ENCODE measurements at places on chromosomes 16 and 17.

- no peak for DNase-seq
These were observed 46.0 kb upstream of the MMP2 start for GRCh38 chr16:55433030-55433429.

DNA sequence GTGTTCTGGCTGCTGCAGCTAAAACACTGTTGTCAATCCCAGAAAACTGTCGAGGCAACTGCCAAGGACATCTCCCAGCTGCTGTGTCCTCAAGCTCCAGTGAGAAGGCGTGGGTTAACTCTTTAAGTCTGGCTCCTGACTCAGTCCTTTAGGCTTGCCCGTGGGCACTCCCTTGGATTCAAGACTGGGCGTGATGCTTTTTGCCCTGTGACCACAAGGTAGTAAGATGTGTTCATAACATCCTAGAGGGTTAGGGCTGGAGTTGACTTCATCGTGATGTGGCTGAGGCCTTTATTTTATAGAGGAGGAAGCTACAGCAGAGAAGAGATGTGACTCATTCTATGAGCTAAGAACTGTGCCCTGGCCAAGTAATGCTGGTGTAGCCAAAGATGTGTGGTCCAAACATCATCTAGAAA lies 50.9 kb upstream of the TEKT3 start:
- peak; percentile 89 for DNase-seq

DNA sequence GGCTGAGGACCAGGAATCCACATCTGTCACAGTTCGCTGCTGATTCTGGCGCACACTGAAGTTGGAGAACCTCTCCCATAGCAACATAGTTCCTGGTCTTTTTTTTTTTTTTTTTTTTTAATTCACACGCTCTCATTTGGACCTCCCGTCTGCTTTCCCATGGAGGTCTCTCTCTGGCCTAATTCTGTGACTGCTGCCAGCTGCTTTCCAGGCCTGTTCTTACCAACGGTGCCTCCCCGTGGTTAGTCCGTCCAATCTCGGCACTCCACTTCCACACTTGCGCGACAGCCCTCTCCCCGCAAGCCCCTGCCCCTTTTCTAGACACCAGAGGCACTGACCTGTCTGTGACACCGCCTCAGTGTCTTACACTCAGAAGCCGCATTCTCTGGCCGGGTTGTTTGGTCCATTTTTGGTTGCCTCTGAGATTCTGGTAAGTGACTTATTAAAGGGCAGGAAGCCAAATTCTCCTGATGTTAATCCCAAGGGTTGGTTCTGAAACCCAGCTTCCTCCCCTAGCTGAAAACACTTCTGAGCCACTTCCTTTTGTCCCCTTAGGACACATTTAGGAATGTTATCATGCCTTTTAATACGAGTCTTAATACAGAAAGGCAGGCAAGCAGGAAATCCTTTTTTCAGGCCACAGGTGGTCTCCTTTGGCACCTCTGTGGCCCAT lies 1.1 kb upstream of the AKTIP start:
- DNase-seq = peak; percentile 46

DNA sequence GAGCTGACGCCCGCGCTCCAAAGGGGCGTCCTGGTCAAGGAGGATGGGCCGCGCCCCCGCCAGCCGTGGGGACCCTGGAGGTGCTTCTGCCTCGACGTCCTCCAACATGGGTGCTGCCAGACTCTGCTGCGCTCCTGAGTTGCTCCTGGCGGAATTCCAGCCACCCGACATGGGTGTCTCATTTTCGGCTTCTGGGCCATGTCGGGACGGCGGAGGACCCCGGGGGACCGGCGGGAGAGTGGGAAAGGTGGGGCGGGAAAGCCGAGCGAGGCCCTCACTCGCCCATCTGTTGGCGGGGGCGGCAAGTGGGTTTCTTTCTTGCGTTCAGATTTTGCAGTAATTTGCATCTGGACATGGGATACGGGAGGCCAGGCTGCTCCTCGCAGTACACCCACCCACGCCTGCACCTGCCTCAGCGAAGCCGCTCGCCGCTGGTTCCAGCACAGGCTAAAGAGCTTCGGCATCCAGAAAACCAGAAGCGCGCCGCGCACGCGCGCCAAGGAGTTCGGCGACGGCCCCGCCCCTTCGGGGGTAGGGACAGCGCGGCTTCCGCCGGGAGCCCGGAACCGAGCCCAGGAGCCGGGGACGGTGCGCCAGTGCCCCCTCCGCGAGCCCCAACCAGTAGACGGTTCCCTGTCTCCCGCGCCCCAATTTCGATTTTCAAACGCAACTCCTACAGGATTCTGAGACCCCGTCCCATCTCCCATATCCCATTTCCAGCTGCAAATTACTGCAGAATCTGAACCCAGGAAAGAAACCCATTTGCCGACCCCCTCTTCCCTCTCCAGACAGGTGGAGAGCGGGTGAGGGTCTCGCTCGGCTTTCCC lies at the start of gene ARMC7:
Gene ARMC7, plus strand, starts transcription at position 563 of the 827 bp plus-strand sequence. CDS start 320 bp downstream, outside the sequence.
- peak; percentile 80 for DNase-seq

- no peak for DNase-seq
These were observed 146.2 kb downstream of the ENGASE start for GRCh38 chr17:79220713-79221291.

GRCh38 chr16:53715023-53715384 lies 11.0 kb downstream of the FTO start:
- no peak for DNase-seq

DNA sequence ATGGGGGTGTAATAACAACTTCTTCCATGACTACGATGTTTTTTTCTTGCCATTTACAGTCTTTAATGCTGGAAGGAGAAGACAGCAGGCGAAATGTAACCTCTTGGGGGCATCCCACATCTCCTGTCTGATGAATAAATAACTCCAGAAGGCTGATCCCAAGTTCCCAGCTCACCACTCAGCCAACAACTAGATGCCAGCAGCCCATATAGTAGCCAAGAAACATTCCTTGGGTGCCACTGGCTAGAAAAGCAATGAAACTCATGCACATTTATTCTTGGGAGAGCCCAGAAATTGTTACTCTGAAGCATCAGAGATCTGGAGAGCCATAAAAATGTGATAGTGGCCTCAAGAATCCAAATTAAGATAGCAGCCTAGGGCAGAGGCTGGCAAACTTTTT lies 22.7 kb upstream of the TMEM101 start:
- DNase-seq = no peak

GRCh38 chr17:83079352-83079747 lies at the start of gene METRNL:
Gene METRNL, plus strand, starts transcription at chr17:83079609. Its CDS starts 207 bp downstream, at chr17:83079816.
- peak; percentile 63 for DNase-seq

GRCh38 chr16:67935101-67935401 lies 1.6 kb downstream of the PSMB10 start:
- DNase-seq = no peak

GRCh38 chr16:80824623-80825364 lies 20.4 kb upstream of the CDYL2 start:
- DNase-seq = peak; percentile 80

- no peak for DNase-seq
These were observed 17.2 kb downstream of the UBE2Z start for GRCh38 chr17:48925251-48925990.

DNA sequence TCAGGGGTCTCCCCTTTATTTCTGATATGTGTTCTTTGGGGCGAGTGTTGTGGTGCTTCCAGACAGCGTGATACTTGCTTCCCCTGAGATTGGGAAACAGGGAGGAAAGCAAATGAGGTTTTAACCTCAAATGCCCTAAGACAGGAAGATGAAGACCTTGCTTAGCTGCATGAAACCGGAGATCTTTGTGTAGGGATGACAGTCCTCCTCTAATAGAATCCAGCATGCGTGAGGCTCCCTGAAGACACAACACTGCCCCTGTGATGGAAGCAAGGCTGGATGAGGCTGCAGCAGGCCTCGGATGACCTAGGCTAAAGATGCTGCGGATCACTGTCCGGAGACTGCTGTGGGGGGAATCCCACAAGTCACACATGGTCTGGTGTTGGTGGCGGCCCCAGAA lies 491.0 kb downstream of the CDH13 start:
- DNase-seq = no peak

GRCh38 chr16:20931066-20931600 lies 30.6 kb downstream of the LYRM1 start:
- no peak for DNase-seq

DNA sequence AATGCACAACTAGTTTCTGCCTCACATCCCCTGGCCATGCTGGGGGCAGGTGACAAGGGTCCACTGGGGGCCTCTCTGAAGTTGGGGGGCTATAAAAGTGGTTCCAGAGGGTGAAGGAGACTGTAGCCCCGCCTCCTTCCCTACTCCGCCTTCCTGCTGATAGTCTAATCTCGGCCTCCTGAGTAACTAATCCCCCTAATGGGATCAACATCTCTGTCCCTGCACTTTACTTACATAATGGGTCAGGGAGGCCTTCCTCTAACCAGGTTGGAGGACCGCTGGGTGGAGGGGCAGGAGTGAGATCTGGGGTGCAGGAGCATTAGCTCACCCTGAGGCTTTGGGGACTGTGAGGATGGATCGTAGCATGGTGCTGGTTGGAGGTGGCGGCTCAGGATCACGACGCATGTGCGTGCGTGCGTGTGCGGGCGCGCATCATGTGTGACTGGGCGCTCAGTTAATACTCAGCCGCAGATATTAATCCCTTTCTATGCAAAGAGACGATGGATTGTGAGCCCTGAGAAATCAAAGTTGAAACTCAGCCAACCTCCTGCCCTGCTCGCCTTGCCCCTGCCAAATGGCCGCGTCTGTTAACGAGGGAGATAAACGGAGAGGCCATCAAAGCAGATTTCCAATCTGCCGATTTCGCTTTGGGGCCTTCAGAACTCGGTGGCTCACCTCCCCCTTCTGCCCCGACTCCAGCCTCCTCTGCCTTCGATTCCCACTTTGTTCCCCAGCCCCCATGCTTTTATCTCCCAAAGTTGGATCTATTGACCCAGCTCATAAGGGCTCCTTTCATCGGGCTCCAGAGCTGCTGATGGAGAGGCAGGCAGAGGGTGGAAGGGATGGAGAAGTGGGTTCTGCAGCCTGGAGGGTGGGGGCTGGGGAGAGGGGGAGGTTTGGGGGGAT lies 107.3 kb downstream of the SDK2 start:
- no peak for DNase-seq

- no peak for DNase-seq
These were observed 71.2 kb upstream of the C16orf82 start for GRCh38 chr16:26995522-26995921.

GRCh38 chr16:85485379-85485778 lies 127.7 kb upstream of the GSE1 start:
- no peak for DNase-seq

DNA sequence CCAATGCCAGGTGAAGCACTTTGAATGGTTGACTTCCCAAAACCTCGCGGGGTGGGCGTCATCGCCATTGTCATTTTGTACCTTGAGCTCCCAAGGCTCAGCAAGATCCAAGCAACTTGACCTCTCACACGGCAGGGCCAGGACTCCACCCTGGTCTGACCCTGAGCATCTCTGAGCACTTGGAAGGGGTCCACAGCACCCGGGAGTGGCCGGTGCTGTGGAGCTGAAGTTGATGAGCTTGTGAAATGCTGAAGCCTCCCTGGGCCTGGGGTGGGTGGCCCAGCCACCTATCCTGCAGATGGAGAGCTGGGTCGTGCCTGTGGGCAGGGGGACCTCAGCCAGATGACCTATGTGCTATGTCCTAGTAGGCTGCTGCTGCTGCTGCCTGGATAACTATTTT lies 283.3 kb upstream of the FOXF1 start:
- DNase-seq = no peak

DNA sequence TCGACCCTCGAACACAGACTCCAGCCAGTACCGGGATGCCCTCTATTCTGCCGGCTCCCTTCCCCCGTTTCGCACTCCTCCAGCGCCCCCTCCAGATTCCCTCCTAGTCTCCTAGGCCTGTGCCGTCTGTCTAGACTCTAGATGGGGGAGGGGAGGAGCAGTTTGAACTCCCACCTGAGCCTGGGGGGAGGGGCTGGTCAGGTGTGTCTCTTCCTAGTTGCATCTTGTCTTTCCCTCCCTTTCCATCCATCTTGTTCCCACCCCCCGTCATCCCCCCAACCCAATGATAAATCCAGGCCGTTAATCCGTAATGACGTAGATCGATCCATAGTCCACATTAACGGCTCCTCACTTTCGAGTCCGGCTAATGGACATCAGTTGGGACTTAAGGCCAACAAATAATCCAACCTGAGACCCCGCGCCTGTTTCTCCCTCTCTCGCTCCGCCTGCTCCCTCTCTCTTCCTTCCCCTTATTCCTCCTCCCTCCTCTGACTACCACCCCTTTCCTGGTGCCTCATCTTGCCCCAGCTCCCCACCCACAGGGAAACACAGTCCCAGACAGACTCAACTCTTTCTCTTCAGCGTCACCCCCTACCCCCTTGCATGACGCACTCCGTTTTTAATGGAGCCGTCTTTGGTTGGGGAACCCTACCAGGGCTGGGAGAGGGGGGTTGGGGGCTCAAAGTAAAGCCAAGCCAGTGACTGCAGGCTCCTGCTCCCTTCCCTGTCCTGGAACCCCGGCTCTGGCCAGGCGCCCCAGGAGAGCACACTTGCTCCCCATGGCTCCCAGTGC lies 3.4 kb upstream of the HOXB5 start:
- peak; percentile 77 for DNase-seq

DNA sequence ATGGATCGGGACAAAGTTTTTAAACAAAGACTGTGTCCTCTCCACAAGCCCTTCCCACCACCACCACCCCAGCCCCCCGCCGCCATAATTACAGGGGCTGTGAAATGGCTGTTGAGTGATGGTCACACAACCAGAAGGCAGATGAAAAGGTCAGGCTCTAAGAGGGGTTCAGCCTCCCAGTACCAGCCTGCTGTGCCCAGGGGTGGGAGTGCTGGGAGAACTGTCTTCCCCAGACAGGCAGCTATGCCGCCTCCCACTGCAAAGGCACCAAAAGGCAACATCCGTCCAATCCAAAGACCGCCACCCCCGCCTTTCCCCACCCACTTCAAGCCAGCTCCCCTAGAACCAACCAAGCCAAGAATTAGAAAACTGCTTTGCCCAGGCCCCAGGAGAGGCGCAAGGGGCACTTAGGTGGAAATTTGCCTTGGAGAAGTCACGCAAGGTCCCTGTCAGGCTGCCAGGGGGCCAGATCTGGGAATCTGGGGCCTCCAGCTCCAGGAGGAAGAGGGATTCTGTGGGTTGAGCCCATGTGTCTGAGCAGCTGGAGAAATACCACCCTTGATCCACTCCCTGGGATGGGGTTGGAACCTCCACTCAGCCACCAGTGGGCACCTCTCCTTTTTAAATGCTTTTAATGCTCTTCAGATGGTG lies 14.4 kb downstream of the CARHSP1 start:
- no peak for DNase-seq

- DNase-seq = no peak
These were observed 31.8 kb downstream of the CD300LF start for GRCh38 chr17:74680941-74681340.

Measured in astrocyte of the spinal cord (primary cell).